Central memory CD4-positive, alpha-beta T cell (primary cell): ENCODE measurements at places on chromosomes 12 and 14.

GRCh38 chr14:35695647-35696046, 113.4 kb downstream of the RALGAPA1 start:
- DNase-seq = no peak

GRCh38 chr12:47084172-47084571, 4.4 kb upstream of the AMIGO2 start:
- no peak for DNase-seq

GRCh38 chr12:68608191-68608590, 2.5 kb upstream of the RAP1B start:
- no peak for DNase-seq

DNA sequence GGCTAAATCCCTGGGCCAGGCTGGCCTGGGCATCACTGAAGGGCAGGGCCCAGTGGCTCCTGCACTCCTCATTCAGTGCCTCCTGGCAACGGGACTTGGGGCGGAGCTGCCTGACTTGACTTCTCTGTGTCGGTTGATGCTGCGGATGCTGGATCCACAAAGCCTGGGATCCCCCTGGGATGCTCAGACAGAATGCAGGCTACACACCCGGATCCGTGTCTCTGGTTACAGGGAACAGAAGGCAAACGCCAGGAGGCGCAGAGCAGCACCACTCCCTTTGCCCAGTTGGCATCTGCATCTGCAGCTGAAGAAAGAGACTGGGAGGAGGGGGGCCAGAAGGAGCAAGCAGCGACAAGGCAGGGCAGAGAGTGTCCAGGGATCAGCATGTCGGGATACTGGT, 154.5 kb upstream of the FKBP4 start:
- no peak for DNase-seq

GRCh38 chr14:77516126-77516525, 17.5 kb upstream of the ISM2 start:
- DNase-seq = no peak

- no peak for DNase-seq
These were observed 24.9 kb downstream of the CATSPERB start for GRCh38 chr14:91706996-91707395.

- no peak for DNase-seq
These were observed 35.8 kb upstream of the GALNT9 start for GRCh38 chr12:132365226-132365625.

GRCh38 chr14:58832095-58832521, 194.3 kb downstream of the DACT1 start:
- DNase-seq = no peak

DNA sequence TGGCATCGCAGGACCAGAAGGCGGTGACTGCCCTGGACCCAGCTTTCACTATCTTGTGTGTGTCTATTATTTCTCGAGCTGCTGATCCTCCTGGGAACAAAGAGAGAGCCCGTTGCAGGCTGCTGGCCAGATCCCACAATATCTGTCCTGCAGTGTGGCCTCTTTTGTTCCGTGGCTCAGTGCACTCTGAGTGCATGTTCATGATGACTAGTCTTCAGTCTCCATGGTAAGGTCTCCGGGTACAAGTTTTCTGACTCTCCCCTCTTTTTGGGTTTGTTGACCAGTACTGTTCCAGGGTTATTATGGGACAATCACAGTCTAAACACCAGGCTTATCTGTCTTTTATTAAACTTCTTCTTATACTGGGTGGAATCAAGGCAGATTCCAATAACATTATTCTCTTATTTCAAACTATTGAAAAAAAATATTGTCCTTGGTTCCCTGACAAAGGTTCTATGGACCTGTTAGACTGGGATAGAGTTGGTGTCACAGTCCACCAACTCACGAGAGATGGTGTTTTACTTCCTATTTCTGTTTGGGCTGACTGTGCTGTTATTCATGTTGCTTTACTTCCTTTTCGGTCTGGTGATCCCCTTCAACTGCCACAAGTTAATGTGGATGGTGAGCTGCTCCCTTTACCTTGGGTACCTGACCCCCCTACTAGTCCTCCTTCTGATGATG, 192.9 kb upstream of the ALG10B start:
- DNase-seq = no peak

GRCh38 chr12:24854017-24854416, 94.9 kb downstream of the BCAT1 start:
- DNase-seq = no peak

- DNase-seq = no peak
These were observed 149.0 kb downstream of the NAV3 start for GRCh38 chr12:77979597-77980250.

DNA sequence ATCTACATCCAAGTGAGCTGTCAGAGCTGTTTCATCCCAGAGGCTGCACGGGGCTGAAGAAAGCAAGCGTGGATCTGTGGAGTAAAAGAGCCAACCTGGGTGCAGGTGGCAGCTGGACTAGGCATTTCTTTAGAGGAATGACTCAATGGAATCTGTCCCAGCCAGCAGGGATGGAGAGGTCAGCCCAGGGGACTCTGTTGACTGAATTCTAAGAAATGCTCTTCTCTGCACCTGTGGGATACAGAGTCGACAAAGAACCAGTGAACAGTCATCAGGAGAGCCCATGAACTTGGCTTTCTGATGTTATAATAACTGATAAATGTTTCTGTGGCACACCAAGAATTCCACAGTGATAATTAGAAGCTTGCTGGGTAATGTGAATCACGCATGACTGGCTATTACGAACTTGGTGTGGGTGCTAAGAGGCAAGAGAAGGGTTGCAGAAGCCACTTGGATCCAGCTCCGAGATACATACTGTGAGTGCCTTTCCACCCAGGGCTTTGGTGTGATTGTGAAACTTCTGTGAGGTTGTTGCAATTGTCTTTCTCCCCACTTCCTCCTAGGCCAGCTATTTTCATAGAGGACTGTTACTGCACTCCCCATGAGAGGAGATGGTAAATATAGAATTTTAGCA, 16.2 kb downstream of the PYGL start:
- no peak for DNase-seq

GRCh38 chr12:87467936-87468335, 561.3 kb downstream of the C12orf50 start:
- DNase-seq = no peak

- DNase-seq = no peak
These were observed 162.0 kb downstream of the SAMD4A start for GRCh38 chr14:54728700-54729527.

DNA sequence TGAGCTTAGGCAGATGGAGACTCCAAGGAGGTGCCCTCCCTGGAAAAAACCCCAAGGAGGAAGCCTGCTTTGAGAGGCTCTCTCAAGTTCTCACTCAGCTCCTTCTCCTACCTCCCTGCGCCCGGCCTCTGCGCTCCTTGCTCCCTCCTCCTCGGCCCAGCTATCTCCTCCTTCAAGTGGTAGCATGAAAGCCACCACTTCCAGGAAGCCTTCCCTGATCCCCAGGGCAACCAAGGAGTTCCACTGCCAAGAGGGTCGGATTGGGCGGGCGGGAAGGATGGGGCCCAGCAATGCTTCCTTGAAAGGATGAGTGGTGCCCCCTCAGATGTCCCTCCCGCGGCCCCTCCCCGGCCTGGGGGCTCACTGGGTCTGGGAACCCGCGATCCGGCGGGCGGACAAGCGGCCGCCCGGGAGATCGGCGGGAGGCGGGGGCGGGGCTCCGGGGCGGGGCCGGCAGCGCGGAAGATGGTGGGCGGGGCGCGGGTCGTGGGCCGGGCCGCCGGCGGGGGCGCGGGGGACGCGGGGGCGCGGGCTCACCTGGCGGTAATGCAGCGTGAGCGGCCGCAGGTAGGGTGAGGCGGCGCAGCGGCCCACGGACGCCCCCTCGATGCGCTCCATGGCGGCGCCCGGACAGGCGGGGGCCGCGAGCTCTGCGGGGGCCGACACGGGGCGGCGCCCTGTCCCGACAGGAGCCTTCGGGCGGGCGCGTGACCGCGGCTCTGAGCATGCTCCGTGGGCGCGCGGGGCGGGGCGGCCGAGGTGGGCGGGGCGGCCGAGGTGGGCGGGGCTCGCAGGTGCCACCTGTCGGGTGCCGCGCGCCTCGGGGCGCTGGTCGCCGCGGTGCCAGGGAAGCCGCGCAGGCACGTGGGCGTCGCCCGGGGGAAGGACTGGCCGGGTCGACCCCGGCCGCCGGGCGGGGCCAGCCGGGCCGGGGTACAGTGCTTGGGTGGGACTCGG, at the start of gene NUDT14:
NUDT14 (minus strand) TSS at position 721 of the 957 bp plus-strand sequence; CDS start at position 618, 103 bp downstream.
- peak; percentile 78 for DNase-seq

DNA sequence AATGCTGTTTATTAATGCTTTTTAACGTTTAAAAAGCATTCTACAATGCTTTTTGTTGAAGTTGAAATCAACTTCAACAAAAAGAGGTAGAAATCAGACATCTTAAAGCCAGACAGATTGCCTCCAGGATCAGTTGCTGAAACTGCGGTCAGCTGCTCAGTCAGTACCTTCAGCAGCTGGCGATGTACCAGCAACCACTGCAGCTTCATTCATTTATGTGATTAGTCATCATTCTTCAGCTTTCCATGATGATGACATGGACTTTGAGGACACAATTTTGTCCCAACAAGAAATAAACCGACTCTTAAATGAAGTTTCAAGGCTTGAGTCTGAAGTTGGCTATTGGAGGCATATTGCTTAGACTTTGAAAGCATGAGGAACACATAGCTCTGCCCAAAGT, 31.5 kb upstream of the NUAK1 start:
- DNase-seq = no peak

- DNase-seq = no peak
These were observed 23.1 kb downstream of the GARIN6 start for GRCh38 chr12:99670635-99671034.

- no peak for DNase-seq
These were observed 12.0 kb downstream of the GNG2 start for GRCh38 chr14:51872396-51872795.

DNA sequence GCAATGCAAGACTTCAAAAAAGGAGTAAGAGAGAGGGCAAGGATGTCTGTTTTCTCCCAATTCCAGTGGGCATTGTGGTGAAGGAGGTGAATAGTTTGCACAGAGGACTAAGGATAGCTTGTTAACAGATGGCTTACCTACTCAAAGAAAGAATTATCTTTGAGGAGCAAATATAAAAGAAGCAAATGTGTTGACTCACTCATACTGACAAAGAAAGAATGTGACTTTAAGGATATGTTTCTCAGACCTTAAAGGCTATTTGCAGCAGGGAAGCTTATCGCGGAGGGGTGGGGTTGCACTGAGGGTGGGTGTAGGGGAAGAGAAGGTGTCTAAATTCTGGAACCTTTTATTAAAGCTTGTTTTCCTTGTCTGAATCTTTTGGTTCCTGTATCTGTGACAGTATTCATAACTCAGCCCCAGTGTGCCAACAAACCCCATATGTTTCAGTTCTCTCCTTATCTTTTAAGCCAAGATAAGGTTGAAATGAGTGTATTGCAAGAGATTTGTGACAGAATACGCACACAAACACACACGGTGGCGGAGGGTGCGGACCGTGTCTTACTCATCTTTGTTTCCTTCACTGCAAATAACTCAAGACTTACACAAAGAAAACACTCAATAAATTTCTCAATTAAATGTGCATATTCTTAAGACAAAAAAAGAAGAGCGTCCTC, 146.4 kb upstream of the ARID2 start:
- no peak for DNase-seq

GRCh38 chr12:52255926-52256583, 18.4 kb upstream of the KRT86 start:
- DNase-seq = no peak

DNA sequence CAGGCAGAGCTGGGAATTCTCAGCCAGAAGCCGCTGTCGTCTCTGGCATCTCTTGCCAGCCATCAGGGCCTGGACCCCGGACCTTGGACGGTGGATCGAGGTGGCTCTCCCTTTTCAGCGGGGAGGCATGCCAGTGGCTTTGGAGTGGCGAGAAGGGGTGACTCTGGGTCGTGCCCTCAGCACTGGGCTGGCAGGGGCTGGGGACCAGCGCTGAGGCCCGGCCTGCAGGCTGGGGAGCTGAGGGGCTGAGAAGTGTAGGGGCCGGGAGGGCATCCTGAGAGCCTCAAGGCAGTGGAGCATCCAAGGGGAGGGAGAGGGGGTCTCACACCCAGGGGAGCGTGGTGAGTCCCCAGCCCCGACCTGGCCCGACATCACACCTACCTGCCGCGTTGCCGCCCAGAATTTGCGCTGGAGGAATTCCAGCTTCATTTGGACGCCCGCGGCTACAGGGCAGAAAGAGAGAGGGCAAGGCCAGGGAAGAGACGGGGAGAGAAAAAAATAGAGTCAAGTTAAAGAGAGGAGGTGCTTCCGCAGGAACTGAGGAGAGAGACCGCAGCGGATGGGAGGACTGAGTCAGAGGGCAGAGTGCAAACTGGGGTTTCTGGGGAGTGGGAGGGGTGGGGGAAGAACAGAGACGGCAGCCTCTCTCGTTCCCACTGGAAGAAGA, 9.0 kb upstream of the LRTM2 start:
- DNase-seq = peak; percentile 20

- DNase-seq = no peak
These were observed 38.5 kb upstream of the KCNK13 start for GRCh38 chr14:90023176-90023896.

- DNase-seq = no peak
These were observed 17.2 kb downstream of the MAP3K12 start for GRCh38 chr12:53481939-53482586.

DNA sequence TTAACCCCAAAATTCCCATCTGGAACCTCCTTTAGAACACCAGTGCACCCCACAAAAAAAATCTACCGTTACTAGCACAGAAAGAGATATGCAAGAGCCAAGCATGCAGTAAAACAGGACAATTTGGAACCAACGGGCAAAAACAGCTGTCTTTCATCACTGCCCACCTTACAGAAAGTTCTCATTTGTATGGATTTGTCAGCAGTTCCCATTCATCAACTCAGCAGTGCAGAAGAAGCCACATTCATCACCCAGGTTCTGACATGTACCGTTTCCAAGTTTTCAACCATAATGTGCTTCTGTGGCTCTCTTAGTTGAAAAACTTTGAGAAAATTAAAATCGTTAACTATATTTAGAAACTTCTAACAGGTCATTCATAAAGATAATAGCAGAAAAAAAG, 387.0 kb downstream of the RPS29 start:
- no peak for DNase-seq

GRCh38 chr14:60637479-60638315, 11.6 kb downstream of the SIX1 start:
- DNase-seq = no peak

GRCh38 chr12:122097584-122097926, 19.0 kb downstream of the MLXIP start:
- no peak for DNase-seq

GRCh38 chr12:116076399-116076798, 201.1 kb downstream of the MED13L start:
- no peak for DNase-seq

DNA sequence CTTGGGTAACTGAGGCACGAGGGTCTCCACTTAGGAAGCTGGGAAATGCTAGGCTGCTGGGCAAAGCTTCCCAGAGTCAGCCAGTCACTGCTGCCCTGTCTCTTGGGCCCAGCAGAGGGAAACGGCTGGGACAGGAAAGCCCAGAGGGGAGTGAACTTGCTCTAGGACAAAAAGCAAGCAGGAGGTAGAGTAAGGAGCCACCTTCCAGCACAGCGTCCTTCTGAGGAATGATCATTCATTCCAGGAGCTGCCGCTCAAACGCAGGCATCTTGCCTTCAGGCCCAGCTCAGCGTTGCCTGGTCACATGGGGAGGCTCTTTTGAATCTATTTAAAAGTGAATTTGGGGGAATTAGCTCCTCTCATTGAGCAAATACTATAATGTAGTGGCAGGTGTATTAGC, 118.6 kb downstream of the CRACR2A start:
- no peak for DNase-seq

- no peak for DNase-seq
These were observed 110.3 kb downstream of the ADGRD1 start for GRCh38 chr12:131063960-131064359.

GRCh38 chr14:61203081-61203753, 77.9 kb downstream of the TMEM30B start:
- DNase-seq = no peak
